ENCODE measurements at places on chromosomes 2 and 18. TPM values are rescaled to one million over a fixed set of nuclear protein-coding genes. Genes with fewer than 3 reads are reported as not detected.

Gene LINC00305
- total RNA-seq = not detected

- DNase-seq = no peak
These were observed 91.4 kb upstream of the CHST9 start for GRCh38 chr18:27276479-27276878.

Gene TTC31
- total RNA-seq = 23.9 TPM

DNA sequence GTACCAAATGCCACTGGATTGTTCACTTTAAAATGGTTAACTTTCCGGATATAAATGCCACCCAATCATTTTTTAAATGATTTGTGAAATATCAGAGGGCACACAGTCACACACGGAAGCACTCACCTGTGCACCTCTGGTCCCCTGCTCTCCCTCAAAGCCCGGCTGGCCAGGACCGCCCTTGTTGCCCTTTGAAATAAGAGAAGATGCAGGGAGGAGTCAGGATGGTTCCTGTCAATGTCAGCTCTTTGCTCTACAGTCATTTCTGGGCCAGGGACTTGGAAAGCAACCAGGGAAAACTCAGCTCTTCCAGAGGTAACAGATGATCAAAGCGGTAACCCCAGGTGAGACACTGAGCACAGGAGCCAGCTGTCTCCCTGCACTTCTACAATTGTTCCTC lies 60.7 kb downstream of the COL6A3 start:
- DNase-seq = no peak

Gene ABHD1
- not detected for total RNA-seq

- DNase-seq = no peak
These were observed 218.7 kb downstream of the HNMT start for GRCh38 chr2:138182937-138183312.

Gene CRYGD
- not detected for total RNA-seq

Gene C1QL2
- 0.76 TPM for total RNA-seq

GRCh38 chr2:196537311-196537710 lies 102.2 kb upstream of the CCDC150 start:
- no peak for DNase-seq

DNA sequence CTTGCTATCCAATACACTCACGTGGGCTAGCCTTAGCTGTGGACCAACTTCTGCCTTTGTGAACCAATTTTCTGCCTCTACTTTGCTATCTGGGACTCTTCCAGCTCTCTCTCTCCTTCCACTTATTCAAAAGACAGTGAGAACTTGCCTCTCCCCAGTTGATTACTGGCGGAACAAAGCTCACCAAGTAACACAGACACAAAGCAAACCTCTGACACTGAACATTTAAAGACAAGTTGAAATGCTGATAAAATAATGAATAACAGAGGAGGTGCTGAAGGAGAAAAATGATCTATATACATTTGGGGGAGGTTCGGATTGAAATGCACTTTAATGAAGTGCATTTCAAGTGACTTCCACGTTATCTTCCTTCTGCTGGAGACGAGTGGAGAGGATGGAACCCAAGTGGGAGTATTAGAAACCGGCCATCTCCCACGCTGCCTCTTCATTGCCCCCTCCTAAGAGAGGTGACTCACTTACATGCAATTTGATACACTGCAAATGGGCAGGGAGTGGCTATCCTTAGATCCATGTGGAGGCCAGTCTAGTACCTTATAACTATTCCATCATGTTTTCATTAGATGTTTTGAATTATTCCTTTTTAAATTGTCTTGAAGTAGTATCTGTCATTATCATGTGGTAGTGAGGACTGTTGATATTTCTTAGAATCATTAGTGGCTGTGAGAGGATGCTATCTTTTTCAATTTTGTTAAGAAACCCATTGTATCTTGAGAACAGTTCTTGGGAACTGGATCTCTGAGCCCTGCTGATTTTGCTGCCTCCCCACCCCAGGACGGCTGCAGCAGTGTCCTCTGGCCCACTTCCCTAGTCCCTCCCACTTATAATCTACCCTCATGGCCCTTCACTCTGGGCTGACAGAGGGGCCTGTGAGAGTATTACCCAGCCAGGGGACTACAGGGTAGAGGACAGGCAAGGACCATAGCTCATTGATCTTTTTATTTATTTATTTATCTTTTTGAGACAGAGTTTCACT lies 6.0 kb upstream of the GLI2 start:
- peak; percentile 26 for DNase-seq

DNA sequence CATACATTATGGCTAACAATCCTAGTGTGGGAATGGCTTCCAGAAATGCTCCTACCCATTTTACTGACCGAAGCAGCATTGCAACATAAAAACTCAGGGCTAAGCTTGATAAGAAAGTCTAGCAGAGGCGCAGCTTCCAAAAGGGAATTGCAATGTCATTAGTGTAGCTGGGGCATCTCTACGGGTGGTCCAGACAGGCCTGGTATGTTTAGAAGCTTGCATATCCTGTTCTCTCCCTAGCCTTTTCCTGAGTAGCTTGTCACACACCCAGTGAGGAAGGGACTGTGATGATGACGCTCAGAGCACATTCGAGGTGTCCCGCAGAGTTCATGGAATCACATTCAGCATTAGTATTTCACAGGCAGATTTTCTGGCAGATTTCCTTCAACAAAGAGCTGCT lies 38.0 kb upstream of the COL5A2 start:
- DNase-seq = no peak

GRCh38 chr2:202169832-202170424 lies 68.5 kb downstream of the SUMO1 start:
- DNase-seq = no peak

GRCh38 chr2:16853088-16853487 lies 187.5 kb upstream of the CYRIA start:
- DNase-seq = no peak

Gene SAG
- not detected for total RNA-seq

Gene TBR1
- not detected for total RNA-seq

Gene RNF125
- 13.4 TPM for total RNA-seq

- DNase-seq = no peak
These were observed 17.6 kb downstream of the MXD1 start for GRCh38 chr2:69932596-69932922.

Gene HNMT
- total RNA-seq = 19.6 TPM

DNA sequence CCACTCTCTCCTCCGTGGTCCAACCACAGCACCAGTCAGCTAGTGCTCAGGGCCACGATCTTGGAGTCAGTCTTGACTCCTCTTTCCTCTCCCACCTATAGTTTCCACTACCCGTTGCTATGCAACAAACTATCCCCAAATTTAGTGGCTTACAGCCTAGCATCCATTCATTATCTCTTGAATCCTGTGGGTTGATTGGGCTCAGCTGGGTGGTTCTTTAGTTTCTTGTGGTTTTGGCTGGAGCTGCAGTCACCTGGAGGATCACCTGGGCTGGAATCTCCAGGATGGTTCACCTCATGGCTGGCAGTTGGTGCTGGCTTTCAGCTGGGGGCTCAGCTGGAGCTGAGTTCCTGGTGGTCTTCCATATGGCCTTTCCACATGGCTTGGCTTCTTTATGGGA lies 149.9 kb downstream of the ASB1 start:
- peak; percentile 12 for DNase-seq

Gene CENPA
- total RNA-seq = 2.3 TPM

Gene BCL11A
- total RNA-seq = 67.1 TPM

Gene TRABD2A
- total RNA-seq = not detected

Gene DCC
- not detected for total RNA-seq

DNA sequence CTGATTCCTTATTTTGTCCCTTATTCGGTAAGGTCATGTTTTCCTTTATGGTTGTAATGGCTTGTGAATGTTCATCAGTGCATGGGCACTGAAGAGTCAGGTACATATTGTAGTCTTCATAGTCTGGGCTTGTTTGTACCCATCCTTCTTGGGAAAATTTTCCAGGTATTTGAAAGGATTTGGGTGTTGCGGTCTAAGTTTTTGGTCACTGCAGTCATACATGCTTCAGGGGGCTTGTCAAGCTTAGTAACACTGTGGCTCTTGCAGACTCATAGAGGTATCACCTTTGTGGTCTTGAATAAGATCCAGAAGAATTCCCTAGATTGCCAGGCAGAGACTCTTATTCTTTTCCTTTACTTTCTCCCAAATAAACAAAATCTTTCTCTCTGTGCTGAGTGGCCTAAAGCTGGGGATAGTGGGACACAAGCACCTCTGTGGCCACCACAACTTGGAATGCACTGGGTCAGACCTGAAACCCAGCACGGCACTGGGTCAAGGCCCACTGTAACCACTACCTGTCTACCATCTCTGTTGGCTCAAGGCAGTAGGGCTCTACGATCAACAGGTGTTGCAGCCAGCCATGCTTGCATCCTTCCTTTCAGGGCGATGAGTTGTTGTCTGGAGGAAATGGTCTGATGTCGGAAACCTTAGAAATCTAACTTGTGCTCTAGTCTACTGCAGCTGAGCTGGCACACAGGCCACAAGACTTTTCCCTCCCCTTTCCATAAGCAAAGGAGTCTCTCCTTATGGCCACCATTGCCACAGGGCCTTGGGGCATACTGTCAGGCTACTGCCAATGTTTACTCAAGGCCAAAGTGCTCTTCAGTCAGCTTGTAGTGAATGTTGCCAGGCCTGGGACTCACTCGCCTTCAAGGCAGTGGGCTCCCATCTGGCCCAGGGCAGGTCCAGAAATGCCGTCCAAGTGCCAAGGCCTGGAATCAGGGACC lies 21.5 kb downstream of the IL1RN start:
- DNase-seq = no peak

DNA sequence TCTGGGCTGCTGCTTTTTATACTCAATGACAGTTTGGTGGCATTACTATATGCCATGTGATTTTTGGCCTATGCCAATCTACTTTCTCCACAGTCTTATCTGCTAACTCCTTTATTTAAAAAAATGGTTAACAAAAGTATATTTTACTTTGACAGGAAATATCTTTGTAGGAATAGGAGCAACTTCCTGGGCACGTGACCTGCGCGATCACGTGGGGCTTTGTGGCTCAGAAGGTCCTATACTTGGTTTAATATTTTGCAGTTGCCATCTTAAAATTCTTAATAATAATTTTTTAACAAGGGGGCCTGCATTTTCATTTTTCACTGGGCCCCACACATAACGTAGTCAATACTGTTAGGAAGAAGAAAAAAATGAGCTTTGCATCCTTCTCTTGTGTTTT lies 249.7 kb downstream of the ACTR3 start:
- no peak for DNase-seq

Gene ADAM23
- total RNA-seq = 0.24 TPM

DNA sequence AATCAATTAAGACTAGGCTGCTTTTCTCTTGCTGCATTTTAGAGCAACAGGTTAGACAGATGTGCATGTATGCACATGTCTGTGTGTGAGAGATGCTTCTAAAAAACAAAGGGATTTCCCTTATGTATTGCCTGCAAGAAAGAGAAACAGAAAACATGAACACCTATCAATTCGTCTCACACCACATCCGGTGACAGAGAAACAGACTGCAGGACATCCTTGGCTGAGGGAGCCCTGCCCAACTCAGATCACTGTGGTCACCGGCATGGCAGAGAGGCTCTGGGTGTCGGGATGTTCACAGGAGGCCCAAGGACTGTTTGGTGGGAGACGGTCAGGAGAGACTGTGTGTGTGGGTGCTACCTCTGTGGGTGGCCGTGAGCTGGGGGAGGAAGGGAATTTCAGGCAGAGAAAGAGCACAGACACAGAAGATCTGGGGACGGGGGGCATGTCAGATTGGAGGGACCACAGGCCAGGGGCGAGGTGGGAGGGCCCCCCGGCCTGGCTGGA lies 24.9 kb downstream of the FHL2 start:
- no peak for DNase-seq

DNA sequence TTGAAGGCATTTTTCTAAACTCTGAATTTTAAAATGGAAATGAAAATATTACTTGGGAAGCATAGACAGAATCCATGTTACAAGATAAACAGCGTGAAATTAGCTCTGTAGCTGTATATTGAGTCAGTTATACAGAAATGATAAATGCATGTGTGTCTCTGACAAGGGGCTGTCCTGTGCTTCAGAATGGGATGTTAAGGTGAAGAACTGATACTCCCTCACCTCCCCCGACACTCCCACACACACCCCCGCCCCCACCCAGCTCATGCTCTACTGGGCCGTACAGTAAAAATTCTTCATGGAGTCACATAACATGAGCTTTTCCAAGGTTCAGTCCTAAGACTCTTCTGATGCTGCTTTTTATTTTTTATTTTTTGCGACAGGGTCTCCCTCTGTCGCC lies 869 bp upstream of the THUMPD2 start:
- no peak for DNase-seq

DNA sequence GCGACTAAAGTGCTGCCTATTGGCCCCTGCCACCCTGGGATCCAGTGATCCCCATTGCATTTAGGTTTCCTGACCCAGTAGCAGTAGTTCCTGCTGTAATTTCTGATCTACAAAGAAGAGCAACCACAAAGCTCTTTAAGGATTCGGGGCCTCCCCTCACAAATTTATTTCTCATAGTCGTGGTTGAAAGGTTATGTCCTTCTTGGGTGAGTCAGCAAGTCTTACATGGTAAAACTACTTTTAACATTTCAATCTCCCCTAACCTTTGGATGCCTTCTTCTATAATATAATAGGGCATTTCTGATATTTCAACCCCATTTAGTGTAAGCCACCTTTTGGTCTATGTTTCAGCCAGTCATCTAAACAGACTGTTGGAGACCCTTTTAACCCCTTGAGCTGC lies 14.9 kb downstream of the PIKFYVE start:
- DNase-seq = no peak

Gene SPATA3
- total RNA-seq = not detected

- DNase-seq = peak; percentile 76
These were observed 10.8 kb upstream of the SDC1 start for GRCh38 chr2:20235655-20236305.

DNA sequence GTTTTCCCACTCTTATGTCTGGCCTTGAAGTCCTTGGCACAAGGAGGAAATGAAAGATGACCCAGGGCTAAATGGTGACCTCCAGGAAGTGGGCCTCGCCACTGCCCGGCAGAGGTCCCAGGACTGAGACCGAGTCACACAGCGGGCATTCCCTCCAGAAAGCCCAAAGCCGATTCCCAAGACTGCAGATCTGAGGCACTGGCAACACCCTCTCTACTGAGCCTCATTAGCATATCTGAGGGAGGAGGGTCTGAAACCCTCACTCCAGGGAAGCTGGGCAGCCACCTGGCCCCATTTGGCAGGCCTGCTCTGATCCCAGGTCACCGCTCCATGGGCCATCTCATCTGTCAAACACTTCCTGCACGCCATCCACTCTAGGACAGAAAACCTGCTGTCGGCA lies 29.1 kb downstream of the FAM178B start:
- DNase-seq = peak; percentile 33

GRCh38 chr2:231429901-231430300 lies 34.4 kb downstream of the NCL start:
- DNase-seq = no peak

Gene NYAP2
- total RNA-seq = not detected

DNA sequence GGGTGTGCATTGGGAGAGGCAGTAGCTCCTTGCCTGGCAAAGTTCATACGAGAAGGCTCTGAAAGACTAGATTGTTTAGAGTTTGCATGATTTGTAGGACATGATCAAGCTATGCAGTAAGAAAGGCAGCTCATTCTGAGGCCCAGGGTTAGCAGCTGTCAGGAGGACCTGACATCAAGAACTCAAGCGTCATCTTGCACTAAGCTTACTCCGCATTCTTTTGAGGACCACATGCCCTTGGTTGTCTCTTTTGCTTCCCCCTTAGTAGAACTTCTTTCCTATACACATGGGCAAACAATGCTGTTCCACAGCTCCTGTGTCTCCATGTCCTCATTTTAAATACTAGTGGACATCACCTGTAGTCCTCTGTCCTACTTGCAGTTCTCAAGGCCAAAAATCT lies 14.0 kb downstream of the ZNF532 start:
- no peak for DNase-seq
